C1 segment of cervical spinal cord (tissue), 14 donors: ENCODE measurements at places on chromosomes 13 and 19.

DNA sequence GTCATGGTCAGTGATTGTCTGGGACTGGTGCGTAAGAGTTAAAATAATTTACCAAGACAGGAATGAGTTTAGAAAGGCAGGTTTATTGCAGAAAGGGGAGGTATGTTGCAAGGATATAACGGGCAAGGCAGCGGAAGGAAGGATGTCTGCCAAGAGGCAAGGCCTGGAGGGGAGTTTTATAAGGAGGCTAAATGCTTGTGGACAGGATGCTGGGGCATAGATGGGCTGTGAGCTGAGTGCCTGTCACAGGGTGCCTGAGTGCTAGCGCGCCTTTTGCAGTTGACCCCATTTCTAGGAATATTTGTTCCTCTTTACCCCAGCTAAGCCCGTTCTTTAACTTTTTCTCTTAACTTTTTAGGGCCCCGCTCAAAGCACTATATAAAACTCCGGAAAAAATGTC lies 58.7 kb downstream of the TEX26 start:
- DNase-seq = no peak

DNA sequence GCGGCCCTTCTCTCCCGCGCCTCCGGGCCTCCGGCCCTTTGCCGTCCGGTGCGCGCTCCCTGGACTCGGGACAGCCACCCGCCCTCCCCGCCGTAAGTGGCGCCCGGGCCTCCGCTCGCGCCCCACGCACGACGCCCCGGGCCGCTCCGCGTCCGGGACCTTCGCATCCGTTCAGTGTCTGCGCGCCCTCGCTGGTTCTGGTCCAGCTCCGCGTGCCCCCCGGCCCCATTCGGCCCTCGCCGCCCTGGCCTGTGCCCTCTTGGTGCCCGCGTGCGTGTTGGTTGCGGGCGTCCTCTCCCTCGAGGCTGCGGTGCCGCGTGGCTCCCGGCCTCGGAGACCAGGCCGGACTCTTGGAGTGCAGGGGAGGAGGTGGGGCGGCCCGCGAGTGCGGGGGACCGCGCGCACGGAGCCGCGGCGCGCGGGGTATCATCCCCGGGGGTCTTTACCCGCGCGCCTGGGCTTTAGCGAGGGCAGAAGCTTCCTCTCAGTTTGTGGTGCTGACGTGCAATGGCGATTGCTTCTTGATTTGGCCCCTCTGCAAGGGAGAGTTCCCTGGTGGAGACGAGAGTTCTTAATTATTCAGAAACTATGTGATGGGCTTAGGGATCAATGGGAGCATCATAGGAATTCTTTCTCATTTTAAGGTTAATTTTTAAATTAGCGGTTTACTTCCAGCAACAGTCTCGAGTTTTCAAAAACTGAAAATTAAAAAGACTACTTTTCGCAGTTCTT lies 757 bp downstream of the WASF3 start:
- peak; percentile 10 for DNase-seq

GRCh38 chr19:43820098-43820883 lies 6.8 kb upstream of the ZNF283 start:
- peak; percentile 2 for DNase-seq

GRCh38 chr19:47123406-47123805 lies 7.2 kb upstream of the SAE1 start:
- no peak for DNase-seq

GRCh38 chr19:13865571-13866462 lies 11.1 kb upstream of the NANOS3 start:
- DNase-seq = no peak

DNA sequence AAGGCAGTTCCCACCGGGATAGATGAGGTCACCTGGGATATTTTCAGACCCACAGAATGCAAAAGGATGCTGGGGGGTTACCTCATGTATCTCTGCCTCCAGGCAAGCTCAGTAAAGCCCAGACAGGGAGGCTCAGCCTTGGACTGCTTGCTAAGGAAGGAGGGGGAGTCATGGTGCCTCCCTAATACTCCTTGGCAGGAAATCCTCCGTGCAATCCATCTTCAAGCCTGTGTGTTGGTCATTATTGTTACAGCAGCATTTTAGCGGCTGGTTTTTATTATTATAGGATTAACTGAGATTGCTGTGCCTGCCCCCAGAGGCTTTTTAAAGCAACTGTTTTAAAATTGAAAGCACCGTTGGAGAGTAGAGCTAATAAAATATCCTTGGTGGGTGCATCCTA lies 188.5 kb upstream of the UBL3 start:
- no peak for DNase-seq

- no peak for DNase-seq
These were observed 7.2 kb downstream of the PALM3 start for GRCh38 chr19:14054721-14055120.

- DNase-seq = no peak
These were observed 49.0 kb upstream of the C13orf46 start for GRCh38 chr13:114022876-114023275.

GRCh38 chr19:54035215-54036178 lies 28.2 kb downstream of the VSTM1 start:
- DNase-seq = no peak

DNA sequence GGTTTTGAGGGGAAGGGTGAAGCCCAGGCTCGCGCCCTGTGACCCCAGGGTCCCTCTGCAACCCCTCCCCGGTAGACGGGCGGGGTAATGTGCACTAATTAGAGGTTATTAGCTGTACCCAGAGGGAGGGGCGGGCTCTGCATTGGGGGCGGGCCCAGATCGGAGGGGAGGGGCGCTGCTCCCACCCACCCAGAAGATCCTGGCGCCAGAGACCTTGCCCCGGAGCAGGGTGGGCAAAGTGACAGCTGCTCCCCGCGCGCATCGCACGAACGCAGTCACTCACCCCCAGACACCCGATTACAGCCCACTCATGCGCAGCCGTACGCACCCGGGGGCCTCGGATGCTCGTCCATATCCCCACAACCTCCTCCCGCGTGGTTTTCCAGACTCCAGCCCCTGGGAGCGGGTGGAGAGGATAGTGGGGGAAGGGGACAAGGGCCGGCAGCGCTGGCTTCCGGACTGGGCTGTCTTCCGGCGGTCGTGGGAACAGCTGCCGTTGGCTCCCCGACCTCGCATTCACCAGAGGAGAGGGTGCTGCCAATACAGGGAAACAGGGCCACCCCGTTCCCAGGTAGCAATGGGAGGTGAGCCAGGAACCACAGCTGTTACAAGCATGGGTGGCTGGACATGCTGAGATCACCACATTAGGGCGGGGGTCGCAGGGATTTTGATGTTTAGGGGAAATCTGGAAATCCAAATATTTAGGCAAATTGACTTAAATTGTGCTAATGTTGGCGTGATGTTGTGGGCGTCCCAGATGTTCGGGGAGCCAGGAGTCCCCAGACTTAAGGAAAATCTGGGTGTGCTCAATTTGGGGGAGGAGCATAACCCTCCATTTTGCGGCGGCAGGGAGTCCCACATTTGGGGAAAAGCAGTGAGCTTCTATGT lies 2.9 kb upstream of the HOOK2 start:
- peak; percentile 82 for DNase-seq

GRCh38 chr19:49390929-49391359 lies 2.9 kb downstream of the KASH5 start:
- no peak for DNase-seq

GRCh38 chr13:42396501-42396900 lies 124.5 kb downstream of the AKAP11 start:
- no peak for DNase-seq

- no peak for DNase-seq
These were observed 73.9 kb downstream of the WTIP start for GRCh38 chr19:34555447-34555846.

DNA sequence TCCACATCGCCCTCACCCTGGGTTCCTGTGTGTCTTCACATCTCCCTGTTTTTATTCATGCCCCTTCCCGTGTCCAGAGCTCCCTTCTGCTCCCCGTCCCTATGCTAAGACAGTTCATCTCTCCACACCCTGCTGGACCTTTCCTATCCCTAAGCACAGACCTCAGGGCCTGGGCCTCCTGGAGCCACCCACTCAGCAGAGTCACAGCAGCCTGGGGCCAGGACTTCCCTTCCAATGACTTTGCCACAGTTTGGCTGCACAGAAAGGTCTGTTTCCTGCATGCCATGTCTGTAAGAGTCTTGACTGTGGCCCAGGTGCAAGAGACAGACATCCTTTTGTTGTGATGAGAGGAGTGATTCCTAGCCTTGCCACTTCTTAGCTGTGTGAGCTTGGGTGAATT lies 470.7 kb downstream of the TSHZ3 start:
- DNase-seq = no peak

GRCh38 chr13:28557725-28558520 lies 63.0 kb upstream of the FLT1 start:
- DNase-seq = no peak

- DNase-seq = no peak
These were observed 574.8 kb downstream of the IRS2 start for GRCh38 chr13:109211616-109212015.

GRCh38 chr19:4909156-4909896 lies at the start of gene UHRF1:
Gene UHRF1 (plus strand): TSS chr19:4909501. CDS start chr19:4910886, 1,385 bp downstream.
- no peak for DNase-seq

- DNase-seq = no peak
These were observed 538 bp downstream of the B3GNT3 start for GRCh38 chr19:17795495-17795856.

DNA sequence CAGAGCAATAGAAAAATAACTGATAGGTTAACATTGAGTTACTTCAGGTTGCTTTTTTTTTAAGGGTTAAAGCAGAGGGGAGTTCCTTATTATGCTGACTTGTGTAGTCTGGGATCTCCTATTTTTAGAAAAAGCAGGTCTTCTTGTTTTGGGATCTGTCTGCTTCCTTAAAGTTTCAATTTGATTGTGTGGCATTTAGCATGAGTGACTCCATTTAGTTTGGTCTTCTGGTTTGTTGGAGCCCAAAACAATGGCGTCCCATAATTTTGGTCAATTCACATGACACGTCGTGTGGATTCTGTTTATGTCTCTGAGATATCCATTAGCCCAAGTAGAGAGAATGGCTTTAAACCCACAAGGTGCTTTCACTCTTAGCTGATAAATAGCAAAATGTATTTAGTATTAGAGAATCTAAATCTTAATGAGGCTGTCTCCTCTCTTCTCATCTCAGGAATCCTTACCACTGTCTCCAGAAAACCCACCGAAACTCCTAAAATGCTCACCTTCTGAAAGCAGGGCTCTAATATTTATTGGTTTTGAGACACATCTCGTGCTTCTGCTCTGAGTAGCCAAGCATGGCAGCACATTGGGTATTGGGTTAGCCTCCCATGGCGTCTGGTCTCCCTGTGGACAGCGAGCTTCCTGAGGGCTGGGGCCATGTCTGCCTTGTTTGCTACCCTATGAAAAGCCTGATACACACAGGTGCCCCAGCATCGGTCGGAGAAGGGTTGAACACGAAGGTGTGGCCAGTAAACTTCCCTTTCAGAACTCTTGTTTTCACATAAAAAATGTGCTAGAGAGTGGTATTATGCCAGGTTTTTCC lies 67.2 kb upstream of the GPR183 start:
- DNase-seq = no peak

GRCh38 chr19:917323-918151 lies at the start of gene KISS1R:
Gene KISS1R (plus strand): TSS chr19:917333. CDS start chr19:917503, 170 bp downstream.
- no peak for DNase-seq

GRCh38 chr13:38210928-38211596 lies 138.6 kb upstream of the UFM1 start:
- DNase-seq = no peak

- DNase-seq = no peak
These were observed 2.5 kb upstream of the S1PR4 start for GRCh38 chr19:3175781-3176714.

DNA sequence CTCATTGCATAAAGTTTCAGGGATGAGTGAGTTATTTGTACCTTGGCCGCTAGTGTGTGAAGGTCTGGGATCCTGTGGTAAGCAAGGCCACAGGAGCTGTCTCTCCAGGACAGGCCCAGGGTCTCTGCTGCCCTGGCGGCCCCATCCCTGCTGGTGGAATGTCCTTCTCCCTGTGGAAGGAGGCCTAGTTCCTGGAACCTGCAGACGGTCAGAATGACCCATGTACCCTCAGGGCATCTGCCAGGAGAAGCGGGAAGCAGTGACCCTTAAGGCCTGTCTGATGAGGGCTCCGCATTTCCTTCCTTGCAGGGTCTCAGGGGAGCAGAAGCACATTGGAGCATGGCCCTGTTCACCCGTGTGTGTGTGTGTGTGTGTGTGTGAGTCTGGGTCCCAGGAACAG lies 32.1 kb upstream of the SOX1 start:
- no peak for DNase-seq

- DNase-seq = no peak
These were observed 737.4 kb downstream of the UQCRFS1 start for GRCh38 chr19:28475525-28475924.

DNA sequence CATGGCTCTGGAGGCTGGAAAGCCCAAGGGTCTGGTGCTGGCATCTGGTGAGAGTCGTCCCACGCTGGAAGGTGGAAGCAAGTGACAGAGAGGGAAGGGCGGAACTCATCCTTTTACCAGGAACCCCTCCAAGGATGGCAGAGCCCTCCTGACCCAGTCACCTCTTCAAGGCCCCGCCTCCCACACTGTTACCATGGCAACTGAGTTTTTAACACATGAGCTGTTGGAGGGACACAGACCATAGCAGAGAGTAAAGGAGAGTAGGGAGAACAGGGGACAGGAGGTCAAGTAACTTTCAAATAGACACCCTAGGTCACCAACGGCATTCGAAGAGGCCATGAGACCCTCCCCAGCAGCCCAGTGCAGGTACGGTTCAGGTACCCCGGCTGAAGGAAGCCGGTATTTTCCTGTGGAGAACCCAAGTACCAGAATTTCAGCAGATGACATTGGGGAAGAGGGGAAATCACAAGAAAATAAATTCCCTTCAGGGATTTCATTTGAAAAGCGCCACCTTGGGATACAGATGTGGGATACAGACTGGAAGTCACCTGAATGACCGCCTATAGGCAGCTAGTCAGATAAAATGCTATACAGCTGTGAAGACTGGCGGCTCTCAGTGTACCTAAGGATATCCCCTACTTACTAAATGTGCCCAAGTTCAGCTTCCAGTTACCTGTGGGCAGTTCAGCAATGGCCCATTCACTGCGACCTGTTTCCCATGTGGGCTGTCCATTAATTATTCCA lies 8.0 kb downstream of the IL17D start:
- DNase-seq = no peak

- DNase-seq = no peak
These were observed 2.8 kb upstream of the ZNF181 start for GRCh38 chr19:34731019-34731829.

DNA sequence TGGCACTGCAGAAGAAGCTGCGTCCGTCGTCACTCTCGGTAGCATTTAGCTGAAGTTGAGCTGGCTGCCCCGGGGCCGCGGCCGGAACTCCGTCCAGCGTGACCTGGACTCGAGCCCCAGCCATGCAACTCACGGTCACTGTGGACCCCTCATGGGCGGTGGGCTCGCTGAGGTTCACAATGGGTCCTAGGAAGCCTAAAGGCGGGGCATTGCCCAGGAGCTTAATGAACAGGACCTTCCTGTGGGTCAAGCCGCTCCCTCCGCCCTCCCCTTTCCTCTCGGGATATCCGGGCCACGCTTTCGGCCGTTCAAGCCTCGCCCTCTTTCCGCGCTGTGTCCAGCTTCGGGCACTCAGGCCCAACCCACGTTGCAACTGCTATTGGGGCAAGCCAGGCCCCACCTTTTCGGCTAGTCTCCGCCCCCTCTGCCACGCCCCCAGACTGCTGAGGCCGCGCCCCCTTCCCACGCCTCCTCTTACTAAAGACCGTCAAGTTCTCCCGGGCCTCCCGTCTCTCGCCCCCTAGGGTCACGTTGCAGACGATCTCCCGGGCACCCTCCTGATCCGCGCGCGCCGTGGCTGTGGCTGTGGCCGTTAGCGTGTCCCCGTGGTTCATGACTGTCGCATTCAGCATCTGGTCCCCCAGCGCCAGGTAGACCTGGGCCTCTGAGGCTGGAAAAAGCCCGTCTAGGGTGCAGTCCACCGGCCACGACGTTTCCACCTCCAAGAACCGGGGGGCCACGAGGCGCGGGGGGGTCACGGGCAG lies 1.4 kb upstream of the RAVER1 start:
- DNase-seq = peak; percentile 64
